ACHN (cell line): ENCODE measurements at places on chromosomes 5 and 9.

DNA sequence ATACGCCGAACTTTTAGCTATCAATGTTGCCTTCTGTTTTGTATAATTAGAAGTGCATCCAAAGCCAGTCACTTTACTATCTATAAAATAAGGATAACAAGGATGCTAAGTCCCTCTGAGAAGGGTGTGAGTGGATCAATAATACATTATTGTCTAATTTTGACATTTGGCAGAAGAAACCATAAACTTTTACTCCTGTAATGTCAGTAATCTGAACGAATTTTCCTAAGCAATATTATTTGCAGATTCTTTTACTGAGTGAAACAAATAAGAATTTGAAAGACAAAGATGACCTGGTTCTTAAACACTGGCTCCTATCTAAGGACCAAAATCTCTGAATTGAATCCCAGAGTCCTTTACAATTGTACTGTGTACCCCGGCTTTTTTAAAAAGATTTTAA lies 126.6 kb upstream of the TMEM161B start:
- DNase-seq: no peak

DNA sequence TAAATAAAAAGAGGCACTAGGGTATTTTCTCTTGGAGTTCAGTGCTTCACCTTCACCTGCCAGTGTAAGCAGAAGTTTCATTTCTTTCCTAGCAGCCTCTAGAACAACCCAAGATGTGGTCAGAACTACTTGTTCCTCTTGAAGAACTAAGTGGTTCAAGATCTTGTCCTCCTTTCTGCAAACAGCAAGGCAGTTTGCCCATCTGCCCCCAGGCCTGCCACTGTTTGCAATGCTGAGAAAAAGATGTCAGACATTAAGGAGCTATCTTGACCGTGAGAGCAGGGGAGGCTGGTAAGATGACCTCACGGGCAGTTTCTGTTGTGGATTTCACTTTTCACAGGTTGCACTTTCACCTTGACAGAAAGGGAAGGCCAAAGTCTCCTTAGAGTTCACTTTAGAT lies 52.0 kb upstream of the KLF4 start:
- no peak for DNase-seq

DNA sequence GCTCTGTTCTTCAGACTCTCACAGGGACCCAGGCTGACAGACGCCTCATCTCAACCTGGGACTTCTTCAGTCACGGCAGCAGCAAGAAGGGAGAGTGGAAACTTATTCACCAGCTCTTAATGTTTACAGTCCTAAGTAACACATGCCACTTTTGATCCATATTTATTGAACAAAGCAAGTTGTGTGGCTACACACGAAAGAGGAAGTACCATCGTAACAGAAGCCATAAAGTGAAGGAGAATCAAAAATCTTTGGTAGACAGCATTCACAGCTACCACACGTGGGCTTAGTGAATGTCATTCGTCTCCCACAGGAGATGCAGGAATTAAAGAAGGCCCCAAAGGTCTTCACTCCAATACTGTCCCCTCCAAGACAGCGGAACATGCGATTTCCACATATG lies 582.6 kb downstream of the CETN3 start:
- DNase-seq: no peak

DNA sequence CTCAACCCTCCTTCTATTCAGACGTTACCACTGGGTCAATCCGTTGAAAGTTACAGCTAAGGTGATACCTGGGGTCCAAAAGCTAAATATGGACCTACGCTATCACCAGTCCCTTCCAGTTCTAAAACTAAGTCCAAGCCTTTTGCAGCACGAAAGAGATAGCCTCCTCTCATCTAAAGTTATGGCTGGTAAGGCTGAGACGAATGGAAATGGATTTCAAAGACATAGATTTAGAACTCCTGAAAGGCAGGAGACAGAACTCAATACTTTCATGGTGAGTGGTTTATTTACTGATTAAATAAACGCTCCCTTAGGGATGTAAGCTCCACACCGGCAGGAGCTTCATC lies 751 bp upstream of the RIC1 start:
- no peak for DNase-seq

- DNase-seq: no peak
Observed at GRCh38 chr5:6573651-6574101, 59.2 kb downstream of the NSUN2 start.

GRCh38 chr5:137624786-137625349 lies 111.0 kb downstream of the KLHL3 start:
- no peak for DNase-seq

GRCh38 chr5:6518298-6519057 lies 69.8 kb downstream of the UBE2QL1 start:
- DNase-seq: no peak

DNA sequence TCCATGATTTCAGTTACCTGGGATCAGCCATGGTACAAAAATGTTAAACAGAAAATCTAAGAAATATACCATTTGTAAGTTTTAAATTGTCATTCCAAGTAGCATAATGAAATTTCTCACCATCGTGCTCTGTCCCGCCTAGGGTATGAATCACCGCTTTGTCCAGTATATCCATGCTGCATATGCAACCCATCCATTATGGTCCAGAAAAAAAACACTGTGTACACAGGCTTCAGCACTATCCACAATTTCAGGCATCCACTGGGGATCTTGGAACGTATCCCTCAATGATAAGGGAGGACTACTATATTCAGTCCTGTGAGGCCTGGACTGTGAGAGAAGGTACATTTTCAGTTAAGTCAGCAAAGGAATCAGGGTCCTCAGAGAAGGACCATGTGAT lies 37.6 kb upstream of the HNRNPA0 start:
- DNase-seq: no peak

GRCh38 chr9:5479994-5480694 lies 29.8 kb downstream of the CD274 start:
- no peak for DNase-seq

DNA sequence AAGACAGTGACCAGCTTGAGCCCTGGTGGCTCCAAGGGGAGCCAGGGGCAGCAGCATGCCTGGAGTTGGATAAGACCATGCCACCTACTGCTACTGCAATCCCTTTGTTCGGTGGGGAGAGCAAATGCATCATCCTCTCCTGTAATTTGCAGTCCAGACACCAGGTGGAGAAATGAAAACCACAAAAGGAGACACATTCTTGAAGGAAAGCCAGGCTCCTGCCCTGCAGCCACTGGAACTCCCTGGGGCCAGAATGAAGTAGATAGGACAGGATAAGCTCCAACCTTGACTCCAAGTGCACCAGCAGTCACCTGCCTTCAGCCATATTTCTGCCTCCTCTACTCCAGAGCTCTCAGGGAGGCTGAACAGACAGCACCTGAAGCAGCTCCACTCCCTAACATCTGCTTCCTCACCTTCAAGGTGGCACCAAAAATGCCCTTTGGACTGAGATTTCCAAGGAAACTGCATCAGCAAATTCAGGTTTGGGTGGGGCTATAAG lies 65.1 kb upstream of the IQGAP2 start:
- DNase-seq: peak; percentile 55

DNA sequence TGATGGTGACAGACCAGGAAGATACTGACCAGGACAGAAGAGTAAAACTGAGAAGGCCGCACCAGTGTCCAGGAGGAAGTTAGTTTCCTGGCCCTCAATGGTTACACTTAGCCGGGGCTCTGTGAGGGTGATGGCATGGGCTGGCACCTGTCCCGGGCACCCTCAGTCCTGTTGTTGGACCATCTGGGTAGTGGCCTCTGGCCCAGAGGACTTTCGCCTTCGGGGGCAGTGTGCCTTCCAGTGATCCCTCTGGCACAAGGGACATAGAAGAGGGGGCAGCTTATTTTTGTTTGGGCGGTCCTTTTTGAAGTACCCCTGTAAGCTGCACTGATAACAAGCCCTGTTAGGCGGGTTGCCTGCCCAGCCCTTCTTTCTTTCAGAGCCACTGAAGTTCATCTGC lies 1108.6 kb downstream of the TAF11L14 start:
- no peak for DNase-seq

GRCh38 chr9:13717322-13718054 lies 438.0 kb upstream of the MPDZ start:
- no peak for DNase-seq

GRCh38 chr9:33198165-33198564 lies 31.0 kb upstream of the B4GALT1 start:
- no peak for DNase-seq

DNA sequence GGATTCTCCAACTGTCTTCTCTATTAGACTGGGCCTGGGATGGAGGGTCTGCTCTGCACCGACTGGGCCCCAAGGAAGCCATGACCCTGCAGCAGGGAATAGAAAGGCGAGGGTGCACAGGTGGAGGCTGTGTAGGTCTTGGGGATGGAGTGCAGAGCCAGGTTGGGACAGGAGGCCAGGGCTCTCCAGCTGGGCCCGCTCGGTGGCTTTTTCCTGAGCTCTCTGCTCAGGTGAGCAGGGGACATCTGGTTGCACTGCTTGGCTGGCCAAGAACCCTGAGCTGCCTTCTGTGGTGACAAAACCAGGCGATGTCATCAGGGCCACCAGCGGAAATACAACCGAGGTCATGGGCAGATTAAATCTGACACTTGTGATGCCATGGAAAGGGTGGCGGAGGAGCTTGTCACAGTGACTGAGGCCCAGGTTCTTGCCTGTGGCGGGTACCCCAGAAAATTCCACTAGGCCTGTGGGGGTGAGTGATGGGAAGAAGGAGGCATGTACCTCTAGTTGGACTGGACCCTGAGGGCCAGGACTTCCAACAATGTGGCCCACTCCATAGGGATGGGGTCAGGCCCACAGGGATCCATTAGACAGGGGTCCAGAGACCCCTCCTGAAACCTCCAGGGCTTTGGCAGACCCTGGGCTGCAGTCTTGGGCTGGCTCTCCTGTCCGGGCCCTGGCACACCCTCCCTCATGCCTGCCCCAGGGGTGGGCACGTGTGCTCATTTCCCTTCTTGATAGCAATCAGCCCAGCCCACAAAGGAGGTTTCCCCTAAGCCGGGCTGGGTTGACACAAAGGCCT lies 4.4 kb upstream of the IL3 start:
- no peak for DNase-seq

- DNase-seq: no peak
Observed at GRCh38 chr9:135790850-135791249, 88.9 kb downstream of the KCNT1 start.

- no peak for DNase-seq
Observed at GRCh38 chr5:51439232-51439631, 56.0 kb downstream of the ISL1 start.

DNA sequence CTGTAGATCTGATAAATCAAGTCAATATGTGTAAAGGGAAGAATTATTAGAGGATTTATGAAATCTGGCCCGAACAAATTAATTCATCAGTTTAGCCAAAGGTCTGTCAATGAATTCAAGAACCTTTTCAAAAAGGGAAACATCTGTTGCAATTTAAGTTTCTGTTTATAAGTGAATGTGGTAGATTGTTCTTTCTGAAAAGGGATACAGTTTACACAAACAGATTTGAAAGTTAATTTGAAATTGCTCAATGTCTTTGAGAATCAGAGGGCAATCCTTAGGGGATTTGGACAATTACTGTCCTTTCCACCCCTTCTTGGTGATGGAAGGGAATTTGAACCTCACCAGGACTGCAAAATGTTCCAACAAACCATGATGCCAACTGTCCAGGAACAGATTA lies 29.7 kb upstream of the ERCC6L2 start:
- DNase-seq: no peak

DNA sequence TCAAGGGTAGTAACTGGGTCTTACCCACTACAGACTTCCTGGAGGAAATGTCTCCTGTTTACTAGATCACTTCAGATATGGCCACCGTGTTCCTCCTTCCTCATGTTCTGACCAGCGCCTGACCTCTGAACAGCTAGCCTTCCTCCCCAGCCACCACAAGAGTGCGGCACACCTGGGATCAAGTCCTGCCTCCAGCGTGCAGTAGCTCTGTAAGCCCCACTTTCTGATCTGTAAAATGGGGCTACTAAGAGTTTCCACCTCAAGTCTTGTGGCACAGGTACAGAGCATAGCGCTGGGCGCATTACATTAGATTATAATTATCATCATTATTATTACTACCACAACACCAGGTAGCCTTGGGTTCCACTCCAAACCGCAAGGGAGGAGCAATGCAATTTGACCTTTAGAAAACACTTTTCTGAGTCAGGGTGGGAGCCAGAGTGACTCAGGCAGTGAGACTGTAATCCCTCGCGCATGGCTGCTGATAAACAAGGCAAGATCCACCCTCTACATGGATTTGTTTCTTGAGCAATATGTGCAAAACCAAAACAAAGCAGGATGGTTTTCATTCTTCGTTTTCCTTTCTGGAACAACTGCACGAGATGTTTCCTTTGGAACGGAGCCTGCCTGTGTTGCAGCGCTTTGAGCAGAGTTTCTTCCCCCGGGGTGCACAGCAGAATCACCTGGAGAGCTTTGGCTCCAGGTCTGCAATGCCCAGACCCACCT lies 65.0 kb upstream of the ANGPTL2 start:
- peak; percentile 65 for DNase-seq

GRCh38 chr9:84285381-84285780 lies 55.2 kb downstream of the SLC28A3 start:
- no peak for DNase-seq

GRCh38 chr5:142726188-142726731 lies 40.4 kb upstream of the FGF1 start:
- DNase-seq: no peak

DNA sequence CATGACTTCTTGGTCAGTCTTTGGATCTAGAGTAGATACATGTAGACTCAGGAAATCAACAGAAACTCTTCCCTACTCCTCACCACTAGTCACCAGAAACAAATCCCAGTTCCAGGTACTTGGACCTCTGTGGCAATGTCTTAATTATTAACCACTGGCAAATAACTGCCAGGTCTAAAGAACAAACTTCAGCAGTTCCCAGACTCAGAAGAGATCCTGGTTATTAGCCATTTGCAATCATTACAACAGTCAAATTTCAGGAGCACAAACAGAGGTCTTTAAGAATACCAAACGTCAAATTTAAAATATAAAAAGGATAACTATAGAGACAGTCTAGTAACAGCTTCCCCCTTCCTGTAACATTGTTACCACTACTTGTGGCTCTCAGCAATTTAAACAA lies 10.2 kb downstream of the DIAPH1 start:
- peak; percentile 35 for DNase-seq

GRCh38 chr5:168747987-168748777 lies 169.0 kb upstream of the PANK3 start:
- DNase-seq: peak; percentile 34

DNA sequence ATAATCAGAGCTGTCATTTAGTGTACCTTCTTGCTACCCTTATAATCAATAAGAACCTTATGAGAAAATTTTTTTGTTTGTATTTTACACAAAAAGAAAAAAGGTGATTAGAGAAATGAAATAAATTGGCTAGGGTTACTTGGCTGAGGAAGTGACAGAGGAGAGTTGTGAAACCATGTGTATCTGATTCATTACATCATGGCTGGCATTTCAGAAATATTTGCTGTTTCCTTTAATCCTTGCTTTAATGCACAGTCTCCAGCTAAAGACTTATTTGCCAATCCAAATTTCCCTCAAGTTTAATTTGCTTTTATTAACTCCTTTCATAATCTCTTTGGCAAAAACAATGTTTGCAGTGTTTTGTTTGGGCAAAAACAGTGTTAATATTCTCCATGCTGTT lies 543.1 kb downstream of the KIF4B start:
- no peak for DNase-seq

GRCh38 chr9:13274886-13275641 lies 4.4 kb downstream of the MPDZ start:
- DNase-seq: no peak
